Fibroblast of lung (primary cell): ENCODE measurements at places on chromosomes 2 and 18.

- no peak for DNase-seq
Measured at GRCh38 chr2:112807233-112807807, 23.0 kb upstream of the IL1A start.

DNA sequence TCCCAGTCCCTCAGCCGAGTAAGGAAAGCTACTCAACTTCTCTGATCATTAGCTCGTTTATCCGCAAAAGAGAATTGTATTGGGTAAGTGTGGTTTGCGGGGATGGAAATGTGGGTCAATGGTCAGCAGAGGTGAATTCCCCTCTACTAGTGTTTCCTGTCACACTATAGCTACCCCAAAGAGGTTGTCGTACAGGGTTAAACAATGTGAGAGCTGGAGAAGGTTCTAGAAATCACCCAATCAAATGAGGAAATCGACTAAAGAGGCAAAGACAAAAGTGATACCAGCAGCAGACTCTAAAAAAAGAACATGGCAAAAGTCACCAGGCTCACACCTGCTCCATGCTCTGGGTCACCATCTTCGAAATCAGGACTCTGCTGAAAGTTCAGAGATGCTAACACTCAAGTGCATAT, 144.7 kb upstream of the ITGA4 start:
- DNase-seq, result no peak

DNA sequence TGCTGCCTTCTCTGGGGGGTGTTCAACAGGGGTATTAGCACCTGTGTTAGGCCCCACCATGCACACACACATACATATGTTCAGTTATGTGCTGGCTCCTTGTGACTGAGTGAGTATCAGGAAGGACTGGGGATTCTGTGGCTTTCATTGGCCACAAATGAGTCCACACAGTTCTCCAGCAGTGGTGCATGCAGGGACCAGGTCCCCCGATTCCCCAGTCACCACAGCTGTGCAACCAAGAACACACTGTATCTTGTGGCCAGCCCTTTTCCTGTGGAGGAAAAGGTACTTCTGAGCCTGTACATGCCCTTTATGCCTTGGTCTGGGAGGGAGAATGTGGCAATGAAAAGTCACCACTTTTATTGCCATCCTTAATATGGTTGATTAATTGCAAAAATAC, 74.9 kb upstream of the KLF7 start:
- no peak for DNase-seq

DNA sequence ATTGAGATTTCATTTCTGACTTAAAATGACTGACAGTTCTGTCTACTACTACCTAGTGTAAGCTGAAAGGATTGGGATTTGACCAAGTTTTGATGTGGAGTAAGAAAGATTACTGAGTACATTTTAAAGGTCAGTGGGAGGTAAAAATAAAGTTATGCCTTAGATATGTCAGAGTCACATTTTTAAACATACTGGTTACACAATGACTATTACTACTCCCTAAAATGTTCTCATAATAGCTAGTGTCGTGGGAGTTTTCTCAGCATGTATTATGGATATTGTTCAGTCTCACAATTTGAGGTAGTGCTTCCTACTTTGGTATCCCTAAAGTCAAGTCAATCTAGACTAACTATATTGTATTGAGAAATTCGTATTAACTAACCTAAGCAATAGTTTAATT, 1092.5 kb downstream of the LRP1B start:
- no peak for DNase-seq

GRCh38 chr18:33181016-33181415, 259.5 kb downstream of the CCDC178 start:
- peak; percentile 5 for DNase-seq

- no peak for DNase-seq
Measured at GRCh38 chr2:68438455-68439303, 28.4 kb downstream of the FBXO48 start.

- DNase-seq, result peak; percentile 63
Measured at GRCh38 chr18:34809451-34810072, 99.5 kb downstream of the DTNA start.

DNA sequence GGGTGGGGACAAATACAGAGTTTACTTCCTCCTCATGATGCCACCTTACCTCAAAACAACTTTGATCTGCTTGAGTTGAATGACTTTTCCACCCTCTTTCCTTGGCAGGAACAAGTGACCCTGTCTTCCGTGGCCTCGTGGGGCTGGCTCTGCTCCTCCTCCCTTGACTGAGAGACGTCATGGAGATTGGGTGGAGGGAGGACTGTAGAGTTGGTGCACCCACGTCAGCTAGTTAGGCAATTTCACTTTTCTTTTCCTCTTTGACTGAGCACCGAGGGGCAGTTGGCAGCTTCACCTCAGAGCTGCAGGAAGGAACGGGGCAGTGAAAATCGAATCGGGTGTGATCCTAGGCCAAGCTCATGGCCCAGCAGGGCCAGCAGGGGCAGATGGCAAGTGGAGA, at the start of gene SP140:
TSS of gene SP140 (plus strand) at position 251 of the 400 bp plus-strand sequence. CDS start at position 360, 109 bp downstream.
- DNase-seq, result no peak

GRCh38 chr2:203802342-203803052, 65.1 kb upstream of the CTLA4 start:
- DNase-seq, result no peak

DNA sequence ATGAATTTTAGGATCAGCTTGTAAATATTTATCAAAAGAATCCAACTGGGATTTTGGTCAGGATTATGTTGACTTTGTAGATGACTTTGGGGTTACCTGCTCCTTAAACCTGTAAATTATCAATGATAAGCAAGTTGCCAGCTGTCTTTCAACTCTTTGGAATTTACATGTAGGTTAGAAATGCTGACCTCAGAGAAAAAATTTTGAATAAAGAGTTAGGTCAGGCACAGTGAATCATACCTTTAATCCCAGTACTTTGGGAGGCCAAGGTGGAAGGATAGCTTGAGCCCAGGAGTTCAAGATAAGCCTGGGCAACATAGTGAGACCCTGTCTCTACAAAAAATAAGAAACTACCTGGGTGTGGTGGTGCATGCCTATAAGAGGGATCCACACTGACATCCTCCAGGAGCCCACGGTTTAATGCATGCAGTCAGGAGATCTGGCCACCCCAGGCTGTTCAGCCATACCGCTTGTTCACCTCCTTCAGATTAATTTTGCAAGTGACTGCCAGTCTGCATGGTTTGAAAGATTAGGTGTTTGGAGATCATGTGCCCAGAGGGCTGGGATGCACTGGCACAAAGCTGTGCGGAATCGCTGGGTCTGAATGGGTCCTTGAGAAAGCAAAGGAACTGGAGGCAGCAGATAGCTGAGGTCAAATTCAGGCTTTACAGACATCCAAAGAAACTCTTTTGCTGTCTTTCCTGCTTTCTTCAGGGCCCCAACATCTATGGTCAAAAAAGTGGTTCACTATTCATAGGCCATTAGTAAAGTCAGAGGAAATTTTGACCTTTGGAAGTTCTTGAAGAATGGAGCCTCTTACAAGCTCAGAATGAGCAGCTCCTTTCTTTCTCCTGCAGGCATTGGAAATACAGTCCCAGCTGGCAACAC, 83.4 kb upstream of the TXNDC2 start:
- DNase-seq, result no peak

DNA sequence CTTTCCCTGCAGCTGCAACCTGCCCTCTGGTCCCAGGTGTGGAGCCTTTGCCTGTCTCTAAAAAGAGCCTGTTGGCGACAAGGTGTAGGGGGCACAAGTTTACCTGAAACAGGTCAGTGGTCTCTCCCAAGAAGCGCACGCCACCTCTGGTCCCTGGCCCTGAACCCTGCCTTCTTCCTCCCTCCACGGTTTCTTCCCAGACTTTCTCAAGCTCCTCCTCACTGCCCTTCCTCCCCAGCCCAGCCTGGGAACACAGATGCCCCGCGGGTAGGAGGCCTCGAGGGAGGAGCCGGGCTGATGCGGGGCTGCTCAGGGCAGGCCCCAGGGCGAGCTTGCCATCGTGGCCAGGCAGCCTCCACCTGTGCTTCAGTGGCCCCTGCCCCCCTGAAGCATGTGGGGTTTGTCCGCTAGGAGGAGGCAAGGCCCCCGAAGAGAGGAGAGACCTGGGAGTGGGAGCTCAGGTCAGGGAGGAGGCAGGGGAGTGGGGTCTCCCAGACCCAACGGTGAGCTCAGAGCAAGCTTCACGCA, 89.5 kb downstream of the SMAD7 start:
- no peak for DNase-seq

DNA sequence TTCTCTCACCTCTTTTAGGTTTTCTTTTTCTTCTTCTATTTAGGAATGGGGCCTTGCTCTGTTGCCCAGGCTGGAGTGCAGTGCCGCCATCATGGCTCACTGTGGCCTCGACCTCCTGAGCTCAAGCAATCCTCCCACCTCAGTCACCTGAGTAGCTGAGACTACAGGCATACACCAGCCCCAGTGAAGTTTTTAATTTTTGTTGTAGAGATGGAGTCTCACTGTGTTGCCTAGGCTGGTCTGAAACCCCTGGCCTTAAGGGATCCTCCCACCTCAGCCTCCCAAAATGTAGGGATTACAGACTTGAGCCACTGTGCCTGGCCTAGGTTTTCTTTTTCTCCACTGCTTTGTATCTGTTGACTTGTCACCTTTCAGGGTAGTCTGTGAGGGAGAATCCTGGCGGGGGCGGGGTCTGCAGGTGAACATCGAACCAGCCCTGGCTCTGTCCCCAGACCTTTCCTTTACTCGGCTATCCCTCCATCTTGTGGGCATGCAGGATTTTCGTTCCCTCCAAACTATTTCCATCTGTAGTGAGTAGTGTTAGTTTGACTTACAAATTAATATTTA, 21.7 kb downstream of the NCK2 start:
- DNase-seq, result no peak

DNA sequence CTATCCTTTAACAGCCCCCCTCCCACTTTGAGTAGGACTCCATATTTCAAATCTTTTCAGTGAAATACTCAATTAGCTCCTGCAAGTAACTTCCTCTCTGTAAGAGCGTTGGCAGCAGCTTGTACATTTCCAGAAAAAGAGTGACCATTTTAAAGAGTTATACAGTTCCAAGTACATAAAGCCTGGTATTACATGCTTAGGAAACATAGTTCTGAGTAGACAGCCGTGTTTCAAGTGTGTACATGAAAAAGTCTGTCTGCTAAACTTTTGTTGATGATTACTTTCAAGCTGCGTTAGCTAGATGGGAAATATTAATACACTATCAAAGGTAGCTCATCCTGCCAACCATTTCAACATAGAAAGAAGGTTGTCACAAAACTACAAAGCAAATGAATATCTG, 112.8 kb downstream of the ZNF521 start:
- DNase-seq, result no peak

DNA sequence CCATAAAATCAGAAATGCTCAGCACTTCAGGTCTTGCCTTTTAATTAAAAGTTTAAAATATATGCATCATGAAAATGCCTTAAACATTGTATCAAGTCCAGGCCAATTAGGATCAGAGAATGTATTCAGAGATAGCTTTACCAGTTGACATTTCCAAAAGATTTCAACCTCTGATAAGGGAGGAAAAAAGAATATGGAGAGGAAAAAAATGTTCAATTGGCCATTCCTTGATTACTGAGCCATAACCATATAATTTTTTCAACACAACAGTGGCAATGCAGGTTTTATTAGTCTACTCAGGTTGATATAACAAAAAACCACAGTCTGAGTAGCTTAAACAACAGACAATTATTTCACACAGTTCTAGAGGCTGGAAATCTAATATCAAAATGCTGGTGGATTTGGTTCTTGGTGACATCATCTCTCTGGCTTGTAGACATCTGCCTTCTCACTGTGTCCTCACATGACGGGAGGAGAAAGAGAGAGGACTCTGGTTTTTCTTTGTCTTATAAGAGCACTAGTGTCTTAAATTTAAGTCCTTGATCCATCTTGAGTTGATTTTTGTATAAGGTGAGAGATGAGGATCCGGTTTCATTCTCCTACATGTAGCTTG, 111.9 kb downstream of the IRS1 start:
- no peak for DNase-seq

- DNase-seq, result no peak
Measured at GRCh38 chr2:128326346-128326745, 7.7 kb upstream of the HS6ST1 start.

GRCh38 chr2:190984595-190984994, 29.4 kb downstream of the STAT1 start:
- DNase-seq, result peak; percentile 16

DNA sequence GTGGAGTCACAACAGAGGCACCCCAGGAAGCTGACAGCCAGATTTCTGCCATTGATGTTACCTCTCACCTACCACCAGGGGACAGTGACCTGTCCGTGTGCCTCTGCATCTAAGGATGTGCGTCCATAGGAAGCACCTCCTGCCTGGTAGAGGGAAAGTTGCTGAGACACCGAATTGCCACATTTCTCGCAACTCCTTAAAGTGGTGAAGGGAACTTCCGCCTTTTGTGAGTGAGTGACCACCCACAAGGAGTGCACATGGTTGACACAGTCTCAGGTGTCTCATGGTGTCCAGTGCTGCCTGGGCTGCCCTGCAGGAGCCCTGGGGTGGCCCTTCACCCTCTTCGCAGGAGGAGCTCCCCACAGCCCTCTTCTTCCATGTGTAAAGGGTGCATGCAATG, 201.8 kb downstream of the GBX2 start:
- no peak for DNase-seq

DNA sequence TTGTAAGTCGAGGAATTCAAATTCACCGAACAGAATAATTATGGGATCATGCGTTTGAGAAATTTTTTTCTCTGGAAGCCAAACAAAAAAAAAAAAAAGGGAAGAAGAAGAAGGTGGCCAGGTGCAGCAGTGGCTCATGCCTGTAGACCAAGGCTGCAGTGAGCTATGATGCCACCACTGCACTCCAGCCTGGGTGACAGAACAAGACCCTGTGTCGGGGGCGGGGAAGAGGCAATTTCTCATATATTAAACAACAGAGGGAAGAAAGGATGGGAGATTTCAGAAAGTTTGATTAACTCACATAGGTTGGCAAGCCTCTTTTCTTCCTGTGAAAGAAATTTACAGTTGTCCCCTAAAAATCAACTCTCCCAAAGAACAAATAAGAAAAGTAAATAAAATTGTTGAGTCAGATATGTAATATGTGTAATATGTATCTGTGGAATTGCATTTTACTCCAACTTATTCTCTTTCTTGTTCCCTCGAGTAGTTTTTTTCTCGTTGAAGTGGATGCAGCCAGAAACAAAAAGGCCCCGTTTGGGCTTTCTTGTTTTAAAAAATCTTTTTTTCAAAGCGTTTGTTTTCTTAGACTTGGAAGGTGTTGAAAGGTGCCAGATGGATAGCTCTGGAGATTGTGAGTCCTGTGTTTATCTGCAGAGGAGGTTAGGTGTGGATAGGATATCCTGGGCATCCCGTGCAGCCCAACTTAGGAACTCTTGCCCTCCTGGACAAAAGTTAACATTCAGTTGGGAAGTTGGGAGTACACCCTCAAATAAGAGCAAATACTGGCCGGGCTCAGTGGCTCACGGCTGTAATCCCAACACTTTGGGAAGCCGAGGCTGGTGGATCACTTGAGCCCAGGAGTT, 25.4 kb upstream of the FMNL2 start:
- DNase-seq, result no peak
